BJ (cell line): ENCODE measurements at places on chromosomes 1 and 21. TPM values are rescaled to one million over a fixed set of nuclear protein-coding genes. Genes with fewer than 3 reads are reported as not detected.

GRCh38 chr1:235417086-235417697 is 50.0 kb downstream of the TBCE start:
- peak; percentile 58 for DNase-seq

WDR47 gene
- 7.3 and 12.8 TPM in 2 replicates for polyA plus RNA-seq

DNA sequence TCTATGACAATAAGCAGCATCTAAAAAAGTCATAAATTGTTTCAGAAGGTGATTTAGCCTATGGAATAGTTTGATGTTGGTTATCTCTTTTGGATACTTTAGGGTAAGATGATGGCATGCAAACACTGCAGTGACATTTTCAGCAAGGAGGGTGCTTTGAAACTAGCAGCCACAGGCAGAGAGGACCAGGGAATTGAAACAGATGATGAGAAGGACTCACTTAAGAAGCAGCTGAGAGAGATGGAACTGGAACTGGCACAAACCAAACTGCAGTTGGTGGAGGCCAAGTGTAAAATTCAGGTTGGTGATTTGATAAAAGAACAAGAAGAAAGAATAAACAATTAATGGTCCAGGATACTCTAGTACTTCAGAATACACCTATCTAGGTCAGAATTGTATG is 11.2 kb upstream of the CACYBP start:
- no peak for DNase-seq

PPIE gene
- 66.1 and 89.6 TPM in 2 replicates for polyA plus RNA-seq

PTCH2 gene
- 0.12 and 0.17 TPM in 2 replicates for polyA plus RNA-seq

RAD54L gene
- 4.3 and 5.6 TPM in 2 replicates for polyA plus RNA-seq

- DNase-seq: no peak
Observed at GRCh38 chr1:115170961-115171392, 81.7 kb upstream of the TSPAN2 start.

NEK2 gene
- polyA plus RNA-seq: 8.8 and 14.9 TPM in 2 replicates

RGS1 gene
- not detected in 2 replicates for polyA plus RNA-seq

ARHGEF16 gene
- polyA plus RNA-seq: 0.04 TPM in 2 replicates

GRCh38 chr1:238606896-238607295 is 716.2 kb upstream of the ZP4 start:
- DNase-seq: no peak

DNA sequence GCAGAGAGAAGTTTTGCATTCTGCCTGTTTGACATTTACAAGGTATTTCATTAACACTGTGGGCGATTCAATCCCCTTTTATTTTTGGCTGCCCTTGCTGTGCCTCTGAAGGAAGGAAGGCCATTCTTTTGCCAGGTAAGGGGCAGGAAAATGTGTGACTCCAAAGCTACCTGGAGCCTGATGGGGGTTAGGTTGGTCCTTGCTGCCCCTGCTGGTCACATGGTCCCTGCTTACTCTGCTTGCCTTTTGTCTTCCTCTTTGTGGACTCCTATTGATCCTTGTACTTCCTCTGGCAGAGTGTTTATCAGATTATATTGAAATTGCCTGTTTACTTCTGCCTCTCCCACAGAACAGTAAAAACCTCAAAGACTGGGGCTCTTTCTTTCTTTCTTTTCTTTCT is 65.7 kb downstream of the ST6GALNAC3 start:
- DNase-seq: no peak

- DNase-seq: no peak
Observed at GRCh38 chr1:161335796-161336195, 21.6 kb downstream of the SDHC start.

GRCh38 chr1:183622884-183623785 is 12.4 kb downstream of the ARPC5 start:
- DNase-seq: no peak

DNA sequence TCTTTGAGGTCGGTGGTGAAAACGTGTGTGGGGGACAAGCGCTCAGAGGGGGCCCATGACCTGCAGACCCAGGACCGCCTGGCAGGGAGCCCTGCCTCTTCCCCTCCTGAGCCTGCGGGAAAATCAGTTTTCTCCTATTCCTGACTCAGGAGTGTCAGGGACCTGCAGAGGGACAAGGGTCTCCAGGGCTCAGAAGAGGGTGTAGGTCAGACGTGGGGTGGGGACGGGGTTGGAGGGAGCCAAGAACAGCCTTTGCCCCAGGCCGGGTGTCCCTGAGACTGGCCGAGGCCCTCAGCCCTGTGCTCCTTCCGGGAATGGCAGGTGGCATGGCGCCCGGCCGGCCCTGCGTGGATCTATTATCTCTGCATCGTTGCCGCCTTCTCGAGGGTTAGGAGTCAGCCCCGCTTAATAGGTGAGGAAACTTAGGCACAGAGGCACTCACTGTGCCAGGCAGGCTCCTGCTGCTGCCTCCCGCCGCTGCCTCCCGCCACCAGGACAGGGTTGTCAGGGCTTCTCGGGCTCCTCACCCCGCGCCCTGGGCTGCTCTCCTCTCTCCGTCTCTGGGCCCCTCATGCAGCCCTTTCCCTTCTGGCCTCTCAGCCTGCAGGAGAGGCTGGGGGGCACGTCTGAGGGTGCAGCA is 37.5 kb downstream of the AJAP1 start:
- no peak for DNase-seq

GRCh38 chr1:212457740-212458338 is 25.1 kb downstream of the NENF start:
- no peak for DNase-seq

DNAJC28 gene
- 0.38 and 0.91 TPM in 2 replicates for polyA plus RNA-seq

DNA sequence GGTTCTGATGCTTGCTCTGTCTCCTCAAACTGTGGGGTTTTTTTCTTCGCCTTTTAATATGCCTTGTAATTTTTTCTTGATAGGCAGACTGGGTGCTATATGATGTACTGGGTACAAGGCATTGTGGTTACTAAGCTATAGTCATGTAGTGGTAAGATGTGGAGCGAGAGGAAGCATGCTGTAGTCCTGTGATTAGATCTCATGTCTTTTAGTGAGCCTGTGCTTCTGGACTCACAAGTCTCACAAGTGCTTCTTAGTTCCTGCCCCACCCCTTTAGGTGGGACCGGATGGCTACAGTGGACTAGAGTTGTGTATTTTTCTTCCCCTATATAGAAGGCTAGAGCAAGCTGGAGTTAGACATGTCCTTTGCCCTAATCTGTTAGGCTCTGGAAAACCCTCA is 178.7 kb downstream of the DNM3 start:
- no peak for DNase-seq

- no peak for DNase-seq
Observed at GRCh38 chr21:42214081-42214750, 4.7 kb upstream of the ABCG1 start.

CFAP107 gene
- polyA plus RNA-seq: 0.04 and 0.23 TPM in 2 replicates

THEM5 gene
- not detected in 2 replicates for polyA plus RNA-seq

DNA sequence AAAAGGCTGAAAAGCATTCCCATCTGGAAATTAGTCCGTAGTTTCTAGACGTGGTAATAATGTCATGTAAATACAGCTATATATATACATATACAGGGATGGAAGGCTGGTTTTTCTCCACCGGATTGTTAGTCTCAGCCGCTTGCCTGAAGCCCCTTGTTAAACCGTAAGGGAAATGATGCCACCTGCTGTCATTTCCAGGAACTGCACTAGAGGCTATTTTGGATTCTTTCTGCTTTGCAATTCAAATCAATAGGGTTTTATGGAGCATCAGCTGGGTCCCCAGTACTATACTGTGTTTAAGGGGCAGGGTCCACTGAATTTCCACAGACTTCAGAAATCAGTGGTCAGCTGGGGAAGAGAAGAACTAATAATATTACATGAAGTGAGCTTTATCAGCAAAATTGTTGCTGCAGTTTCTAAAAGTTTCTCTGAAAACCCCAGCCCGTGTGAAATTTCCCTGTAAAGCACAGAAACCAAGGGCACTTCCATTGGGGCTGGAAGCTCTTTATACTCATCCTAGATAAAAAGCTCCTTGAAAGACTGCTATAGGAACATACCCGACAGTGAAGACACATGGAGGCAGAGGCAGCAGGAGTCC is 33.8 kb upstream of the MPZL1 start:
- DNase-seq: no peak

GRCh38 chr21:43273708-43274021 is 104.9 kb downstream of the CRYAA start:
- DNase-seq: no peak

- DNase-seq: no peak
Observed at GRCh38 chr21:16145479-16145878, 415.7 kb downstream of the USP25 start.

DNA sequence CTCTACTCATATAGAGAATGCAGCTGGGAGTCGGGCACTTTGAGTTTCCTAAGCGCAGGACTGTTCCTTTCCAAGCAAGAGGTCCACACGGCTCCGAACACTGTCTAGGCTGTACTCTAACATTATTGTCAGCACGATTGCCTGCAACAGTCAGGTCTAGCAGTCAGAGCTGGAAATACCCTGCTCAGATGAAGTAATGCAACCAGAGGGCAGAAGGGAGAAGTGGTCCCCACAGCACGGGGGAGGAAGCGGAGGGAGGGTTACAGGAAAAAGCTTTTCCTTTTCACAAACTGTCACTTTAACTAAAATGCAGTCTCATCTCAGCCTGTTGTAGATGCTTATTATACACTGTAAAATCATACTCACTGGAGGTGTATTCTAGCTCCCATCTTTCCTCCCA is 98.9 kb upstream of the SLC44A3 start:
- no peak for DNase-seq

DNA sequence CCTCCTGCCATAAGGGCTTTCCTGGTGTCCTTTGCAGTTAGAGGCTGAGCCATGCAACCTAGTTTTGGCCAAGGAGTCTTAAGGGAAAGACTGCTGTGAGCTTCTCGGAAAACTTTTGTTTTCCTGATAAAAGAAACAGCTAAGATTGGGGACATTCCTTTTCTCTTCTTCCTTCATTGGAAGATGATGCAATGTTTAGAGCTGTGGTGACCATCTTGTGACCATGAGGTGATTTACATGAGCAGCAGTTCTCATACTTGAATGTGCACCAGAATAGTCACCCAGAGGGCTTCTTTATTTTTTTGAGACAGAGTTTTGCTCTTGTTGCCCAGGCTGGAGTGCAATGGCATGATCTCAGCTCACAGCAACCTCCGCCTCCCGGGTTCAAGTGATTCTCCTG is 20.4 kb upstream of the SMAP2 start:
- DNase-seq: no peak

MFAP2 gene
- 69.7 and 115 TPM in 2 replicates for polyA plus RNA-seq

DNA sequence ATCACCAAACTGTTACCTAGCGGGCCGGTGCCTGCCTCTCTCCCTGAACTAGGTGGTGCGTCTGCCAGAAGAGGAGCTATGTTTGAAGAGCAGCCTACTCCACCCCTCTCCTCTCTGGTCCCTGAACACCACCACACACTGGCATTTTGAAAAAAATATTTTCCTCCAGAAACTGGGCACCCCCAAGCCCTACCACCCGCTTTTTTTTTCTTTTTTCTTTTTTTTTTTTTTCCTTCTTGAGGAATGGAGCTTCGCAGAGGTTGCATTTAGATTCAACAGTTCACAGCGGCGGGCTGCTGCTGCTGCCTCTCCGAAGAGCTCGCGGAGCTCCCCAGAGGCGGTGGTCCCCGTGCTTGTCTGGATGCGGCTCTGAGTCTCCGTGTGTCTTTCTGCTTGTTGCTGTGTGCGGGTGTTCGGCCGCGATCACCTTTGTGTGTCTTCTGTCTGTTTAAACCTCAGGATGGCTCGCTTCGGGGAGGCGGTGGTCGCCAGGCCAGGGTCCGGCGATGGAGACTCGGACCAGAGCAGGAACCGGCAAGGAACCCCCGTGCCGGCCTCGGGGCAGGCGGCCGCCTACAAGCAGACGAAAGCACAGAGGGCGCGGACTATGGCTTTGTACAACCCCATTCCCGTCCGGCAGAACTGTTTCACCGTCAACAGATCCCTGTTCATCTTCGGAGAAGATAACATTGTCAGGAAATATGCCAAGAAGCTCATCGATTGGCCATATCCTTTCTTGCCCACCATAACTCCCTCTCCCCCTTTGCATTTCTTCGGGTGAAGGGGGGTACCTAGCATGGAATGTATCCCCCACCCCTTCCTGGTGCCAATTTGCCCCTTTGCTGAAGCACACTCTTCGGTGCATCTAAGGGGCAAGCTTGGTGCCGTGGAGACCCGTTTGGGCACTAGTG is at the start of gene CACNA1E:
Gene CACNA1E (plus strand): TSS at position 233 of the 911 bp plus-strand sequence. CDS start 228 bp downstream, at position 461.
- DNase-seq: no peak

SLAMF6 gene
- polyA plus RNA-seq: not detected in 2 replicates

DNA sequence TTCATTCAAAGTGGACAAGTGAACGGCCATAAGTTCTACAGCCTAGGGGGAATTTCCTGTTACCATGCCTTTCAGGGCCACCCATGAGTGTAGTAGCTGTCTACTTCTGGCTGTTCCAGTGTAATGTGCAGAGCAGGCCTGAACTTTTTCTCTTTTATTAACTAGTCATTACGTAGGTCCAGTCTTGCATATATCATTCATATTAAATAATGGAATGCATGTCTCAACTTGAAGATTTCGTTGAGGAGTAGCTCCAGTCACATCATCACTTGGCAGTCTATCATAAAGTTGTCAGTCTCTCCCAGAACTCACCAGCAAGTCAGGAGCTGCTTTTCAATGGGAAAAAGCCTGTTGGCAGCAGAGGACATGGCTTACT is 12.0 kb upstream of the GIPC2 start:
- DNase-seq: no peak

GRCh38 chr1:31214316-31215064 is 25.2 kb downstream of the NKAIN1 start:
- no peak for DNase-seq

- DNase-seq: no peak
Observed at GRCh38 chr1:119323216-119323982, 45.2 kb upstream of the HAO2 start.

DNA sequence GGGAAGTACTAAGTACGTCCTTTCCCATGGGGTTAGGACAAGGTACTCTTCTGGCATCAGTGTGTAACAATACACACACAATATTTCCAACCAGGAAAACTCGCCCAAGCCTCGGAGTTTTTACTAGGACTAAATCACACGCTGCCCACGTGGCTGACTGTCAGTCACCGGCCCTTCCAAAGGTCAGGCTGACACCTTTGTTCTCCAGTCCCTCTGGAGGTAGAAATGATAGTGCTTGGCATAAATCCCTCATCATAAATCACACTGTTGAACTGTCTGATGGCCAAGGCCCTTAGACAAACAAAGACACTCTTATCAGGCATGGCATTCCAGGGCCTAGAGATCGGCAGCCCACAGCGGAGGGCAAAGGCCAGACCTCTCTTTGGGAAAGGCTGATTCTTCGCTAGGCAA is 16.9 kb upstream of the SLAMF9 start:
- DNase-seq: no peak

DNA sequence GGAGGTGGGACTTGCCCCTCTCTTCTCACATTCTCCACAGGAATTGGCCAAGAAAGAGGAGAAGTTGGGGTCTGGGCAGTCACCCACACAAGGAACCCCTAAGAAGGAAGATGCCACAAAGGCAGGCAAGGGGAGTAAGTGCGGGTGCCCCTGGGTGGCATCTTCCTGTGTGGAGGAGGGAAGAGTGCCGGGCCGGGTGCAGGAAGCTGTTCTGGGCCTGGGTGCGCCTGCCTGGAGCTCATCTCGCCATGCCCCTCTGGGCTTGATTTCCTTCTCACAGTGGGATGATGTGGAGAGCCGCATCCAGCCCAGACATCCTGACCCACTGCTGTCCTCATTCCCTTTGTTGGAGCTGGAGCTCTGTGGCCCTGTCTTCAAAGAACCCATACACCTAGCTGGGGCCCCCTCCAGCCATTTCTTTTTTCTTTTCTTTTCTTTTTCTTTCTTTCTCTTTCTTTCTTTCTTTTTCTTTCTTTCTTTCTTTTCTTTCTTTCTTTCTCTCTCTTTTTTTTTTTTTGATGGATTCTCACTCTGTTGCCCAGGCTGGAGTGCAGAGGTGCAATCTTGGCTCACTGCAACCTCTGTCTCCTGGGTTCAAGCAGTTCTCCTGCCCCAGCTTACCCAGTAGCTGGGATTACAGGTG is 9.3 kb downstream of the LRRC71 start:
- DNase-seq: no peak

PGLYRP3 gene
- polyA plus RNA-seq: not detected in 2 replicates
